Stimulated activated CD8-positive, alpha-beta memory T cell treated with anti-CD3 and anti-CD28 coated beads, Interleukin-7, amount 100 ng/mL, for 1 hour (primary cell): ENCODE measurements at places on chromosomes 4 and X.

- DNase-seq: no peak
These were observed 92.7 kb downstream of the MFAP3L start for GRCh38 chr4:169933531-169933930.

- no peak for DNase-seq
These were observed 32.0 kb upstream of the TMEM131L start for GRCh38 chr4:153434190-153434589.

- DNase-seq: no peak
These were observed 34.5 kb downstream of the LINC00632 start for GRCh38 chrX:140744085-140744484.

GRCh38 chrX:133908223-133908955 lies 77.0 kb downstream of the GPC3 start:
- DNase-seq: no peak

GRCh38 chrX:22674932-22675331 lies 324.8 kb upstream of the DDX53 start:
- DNase-seq: no peak

DNA sequence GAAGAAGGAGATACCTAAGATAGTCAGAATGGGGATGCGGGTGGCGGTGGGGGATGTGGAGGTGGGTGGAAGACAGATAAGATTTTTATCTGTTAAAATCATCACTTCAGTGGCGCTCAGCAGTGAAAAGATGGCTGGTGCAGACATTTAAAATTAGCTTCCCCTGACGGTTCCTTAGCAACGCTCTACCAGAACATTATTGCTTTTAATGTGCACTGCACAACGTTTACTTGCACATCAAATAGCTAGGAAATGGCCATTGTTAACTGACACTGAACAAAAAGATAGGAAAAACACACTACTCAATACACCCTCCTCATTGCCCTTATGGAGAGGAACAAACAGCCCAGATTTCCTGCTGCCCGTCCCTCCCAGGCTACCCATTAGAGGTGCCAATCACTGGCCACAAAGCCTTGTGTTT lies 61.0 kb upstream of the FTHL17 start:
- DNase-seq: no peak

DNA sequence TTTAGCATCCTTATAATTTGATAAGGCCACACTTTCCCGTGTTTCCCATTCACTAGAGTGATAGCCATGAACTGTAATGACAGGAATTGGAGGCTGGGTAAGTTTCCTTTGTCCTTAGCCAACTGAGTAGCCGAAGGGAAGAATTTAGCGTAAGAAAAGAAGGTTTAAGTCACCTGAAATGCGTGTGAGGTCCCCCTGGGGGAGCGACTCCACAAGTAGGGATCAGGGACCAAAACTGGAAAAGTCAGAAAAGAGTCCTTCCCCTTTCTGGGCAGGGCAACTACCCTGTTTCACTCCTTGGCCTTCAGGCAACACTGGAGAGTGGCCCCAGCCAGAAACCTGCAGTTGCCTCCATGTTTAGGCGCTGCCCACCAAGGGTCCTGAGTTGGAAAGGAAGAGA lies 81.6 kb upstream of the MED14 start:
- no peak for DNase-seq
